Cerebellar nuclear complex (tissue), 1 donor: ENCODE measurements at places on chromosomes 4 and X.

DNA sequence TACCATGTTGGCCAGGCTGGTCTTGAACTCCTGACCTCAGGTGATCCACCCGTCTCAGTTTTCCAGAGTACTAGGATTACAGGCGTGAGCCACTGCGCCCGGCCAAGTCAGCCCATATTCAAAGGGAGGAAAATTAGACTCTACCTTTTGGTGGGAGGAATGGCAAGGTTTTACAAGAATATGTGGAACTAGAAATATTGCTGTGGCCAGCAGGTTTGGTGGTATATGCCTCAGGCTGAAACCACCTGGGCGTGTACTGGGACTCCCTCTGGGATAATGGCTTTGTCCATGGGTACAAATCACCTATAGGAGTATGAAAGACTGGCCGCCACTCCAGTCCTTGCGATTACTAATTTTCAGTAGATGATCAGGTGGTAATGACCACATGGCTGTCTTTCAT is 32.4 kb downstream of the SAT1 start:
- DNase-seq: no peak

GRCh38 chr4:81756042-81756441 is 284.3 kb upstream of the RASGEF1B start:
- no peak for DNase-seq

GRCh38 chr4:133711817-133712216 is 489.8 kb downstream of the PABPC4L start:
- DNase-seq: no peak

DNA sequence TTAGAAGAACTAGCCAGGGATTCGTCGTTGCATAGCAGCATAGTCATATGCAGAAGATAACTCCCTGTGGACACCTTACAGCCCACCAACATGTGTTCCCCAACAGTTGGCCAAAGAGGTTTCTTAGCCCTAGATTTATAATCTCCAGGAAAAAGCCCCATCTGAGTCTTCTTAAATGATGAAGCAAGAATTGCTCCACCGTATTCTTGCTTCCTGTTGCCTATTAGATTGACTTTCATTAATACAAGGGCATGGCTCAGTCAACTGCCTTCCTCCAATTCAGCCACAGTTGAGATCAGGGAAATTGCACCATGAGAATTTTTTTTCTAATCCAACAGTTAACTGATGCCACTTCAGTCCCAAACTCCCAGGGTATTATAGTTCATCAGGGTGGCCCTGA is 5.2 kb upstream of the AFF2 start:
- DNase-seq: no peak

GRCh38 chr4:139316733-139317132 is 14.5 kb upstream of the NDUFC1 start:
- no peak for DNase-seq

GRCh38 chr4:1478766-1479355 is 72.6 kb upstream of the NKX1-1 start:
- no peak for DNase-seq

DNA sequence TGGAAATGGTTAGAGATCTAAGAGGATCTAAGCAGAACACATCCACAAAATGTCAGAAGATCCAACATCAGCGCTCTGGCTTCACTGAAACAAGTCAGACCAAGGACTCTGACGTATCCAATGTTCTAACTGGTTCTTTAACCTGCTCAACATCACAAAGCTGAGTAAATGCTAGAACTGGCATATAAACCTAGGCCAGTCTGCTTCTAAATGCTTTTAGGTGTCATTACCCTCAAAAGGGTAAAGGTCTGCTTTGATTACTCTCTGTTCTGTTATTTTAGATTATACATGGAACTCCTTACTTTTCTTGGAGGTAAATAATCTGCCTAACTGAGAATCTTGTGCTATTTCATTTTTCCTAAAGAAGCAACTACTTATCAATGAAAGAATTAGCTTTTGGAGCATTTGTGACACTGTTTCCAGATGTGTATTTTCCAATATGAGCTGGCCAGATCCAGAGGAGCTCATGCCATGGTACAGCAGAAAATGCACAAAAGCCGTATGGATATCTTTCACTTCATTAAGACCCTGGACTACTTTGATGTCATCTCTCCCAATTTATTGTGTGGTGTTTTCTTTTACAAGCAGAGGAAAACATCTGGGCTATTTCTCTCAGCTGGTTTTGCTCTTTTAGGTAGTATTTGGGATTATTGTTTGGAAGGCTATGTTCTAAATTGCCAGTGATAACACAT is 123.5 kb downstream of the RASGEF1B start:
- no peak for DNase-seq

DNA sequence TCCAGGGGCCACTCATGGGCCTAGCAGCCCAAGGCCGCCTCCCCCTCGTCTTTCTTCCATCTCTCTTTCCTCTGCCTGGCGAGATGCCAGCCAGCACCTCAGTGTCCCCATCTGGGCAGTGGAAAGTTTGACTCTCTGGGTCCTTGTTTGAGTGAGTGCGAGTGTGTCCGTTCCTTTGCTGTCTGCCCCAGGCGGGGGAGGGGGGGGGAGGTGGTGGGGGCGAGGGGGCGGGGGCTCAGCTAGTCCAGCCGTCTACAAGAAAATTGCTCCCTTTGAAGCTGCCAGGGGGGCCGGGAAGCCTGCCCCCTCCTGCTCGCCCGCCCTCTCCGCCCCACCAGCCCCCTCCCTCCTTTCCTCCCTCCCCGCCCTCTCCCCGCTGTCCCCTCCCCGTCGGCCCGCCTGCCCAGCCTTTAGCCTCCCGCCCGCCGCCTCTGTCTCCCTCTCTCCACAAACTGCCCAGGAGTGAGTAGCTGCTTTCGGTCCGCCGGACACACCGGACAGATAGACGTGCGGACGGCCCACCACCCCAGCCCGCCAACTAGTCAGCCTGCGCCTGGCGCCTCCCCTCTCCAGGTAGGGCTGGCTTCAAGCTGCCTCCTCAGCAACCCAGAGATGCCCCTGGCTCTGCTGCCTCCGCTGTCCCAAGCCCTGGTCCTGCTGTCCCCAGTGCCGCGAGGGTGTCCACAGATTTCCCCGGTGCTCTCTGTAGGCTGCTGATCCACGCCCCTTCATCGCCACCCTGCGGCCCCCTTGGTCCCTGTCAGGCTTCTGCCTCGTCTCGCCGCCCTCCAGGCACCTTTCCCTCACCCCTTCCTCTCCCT is at the start of gene BGN:
BGN (plus strand) TSS at position 440 of the 821 bp plus-strand sequence. CDS start 9,652 bp downstream, outside the sequence.
- DNase-seq: no peak

DNA sequence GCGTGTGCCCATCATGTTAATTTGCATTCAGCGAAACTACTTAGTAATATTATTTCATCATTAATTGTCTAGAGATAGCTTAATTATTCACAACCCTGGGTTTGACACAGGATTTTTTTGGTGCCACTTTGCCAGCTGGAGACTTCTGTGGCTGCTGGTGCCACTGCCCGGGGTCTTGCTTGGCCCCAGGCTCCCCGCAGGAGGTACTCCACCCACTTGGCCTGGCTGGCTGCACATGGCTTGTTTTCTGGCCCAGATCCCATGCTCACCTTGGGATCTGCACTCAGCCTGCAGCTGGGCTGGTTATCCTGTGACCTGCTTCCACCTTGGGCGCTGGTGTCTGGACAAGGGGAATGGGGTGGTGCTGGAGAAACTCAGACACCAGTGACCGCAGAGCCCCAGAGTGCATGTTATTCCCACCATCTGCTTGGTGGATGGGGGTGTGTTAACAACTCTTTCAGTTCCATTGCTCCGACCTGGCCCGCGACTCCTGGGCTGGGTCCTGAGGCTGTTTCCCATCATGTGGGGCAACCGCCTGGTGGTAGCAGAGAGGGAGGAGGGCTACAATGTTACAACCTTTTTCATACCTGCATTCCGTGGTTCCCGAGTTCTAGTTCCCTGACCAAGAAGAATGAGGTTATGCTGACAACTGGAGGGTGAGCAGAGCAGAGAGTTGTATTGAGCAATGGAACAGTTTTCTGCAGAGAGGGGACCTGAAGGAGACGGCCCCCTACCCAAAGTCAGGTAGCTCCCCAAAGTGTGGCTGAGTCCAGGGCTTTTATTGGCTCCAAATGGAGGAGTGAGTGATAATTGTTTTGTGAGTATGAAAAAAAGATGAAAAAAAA is 1950.0 kb upstream of the IGFBP7 start:
- no peak for DNase-seq

DNA sequence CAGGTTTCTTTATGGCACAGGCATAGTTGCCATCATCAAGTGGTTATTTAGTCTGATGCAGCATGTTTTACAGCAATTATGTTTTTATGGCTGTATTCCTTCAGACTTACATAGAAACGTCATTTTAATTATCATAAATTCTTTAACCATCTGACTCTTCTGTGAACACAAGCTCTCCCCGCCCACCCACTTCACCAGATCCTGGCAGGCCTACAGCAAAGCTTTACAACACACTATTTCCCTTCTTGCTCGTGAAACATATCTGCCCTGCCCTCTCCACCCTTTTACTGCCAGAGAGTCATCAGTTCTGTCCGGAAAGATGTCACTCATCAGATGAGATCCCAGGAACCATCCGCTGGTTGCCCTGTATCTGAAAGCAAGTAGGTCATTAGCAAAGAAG is 120.5 kb downstream of the HS6ST2 start:
- DNase-seq: no peak

DNA sequence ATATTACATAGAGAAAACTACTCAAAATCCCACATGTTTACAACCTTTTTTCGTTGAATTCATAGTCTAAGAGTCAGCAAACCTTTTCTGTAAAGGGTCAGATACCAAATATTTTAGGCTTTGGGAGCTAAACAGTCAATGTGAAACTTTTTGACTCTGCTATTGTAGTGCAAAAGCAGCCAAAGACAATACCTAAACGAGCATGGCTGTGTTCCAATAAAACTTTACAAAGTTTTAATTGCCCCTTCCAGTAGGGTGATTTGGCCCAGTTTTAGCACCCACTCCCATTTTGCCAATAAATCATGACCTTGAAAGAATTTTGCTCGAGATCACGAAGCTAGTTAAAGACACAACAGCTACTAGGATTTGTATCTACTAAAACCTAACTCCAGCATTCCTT is 147.2 kb downstream of the ANKRD50 start:
- DNase-seq: no peak

DNA sequence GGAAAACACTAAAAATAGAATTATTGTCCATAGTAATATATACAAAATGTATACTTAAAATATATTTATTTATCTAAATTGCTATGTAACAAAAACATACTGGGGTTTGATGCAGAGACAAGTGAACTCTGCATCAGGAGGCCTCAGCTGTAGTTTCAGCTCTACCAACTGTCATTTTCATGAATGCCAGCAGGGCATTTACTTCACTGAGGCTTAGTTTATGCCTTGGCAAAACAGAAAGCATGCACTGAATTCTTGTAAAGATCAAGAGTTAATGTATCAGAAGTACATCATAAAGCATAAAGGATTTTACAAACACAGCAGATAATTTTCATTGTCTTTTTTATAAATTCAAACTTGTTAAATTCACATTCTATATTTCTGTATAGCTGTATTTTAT is 577.0 kb downstream of the C4orf33 start:
- DNase-seq: no peak

DNA sequence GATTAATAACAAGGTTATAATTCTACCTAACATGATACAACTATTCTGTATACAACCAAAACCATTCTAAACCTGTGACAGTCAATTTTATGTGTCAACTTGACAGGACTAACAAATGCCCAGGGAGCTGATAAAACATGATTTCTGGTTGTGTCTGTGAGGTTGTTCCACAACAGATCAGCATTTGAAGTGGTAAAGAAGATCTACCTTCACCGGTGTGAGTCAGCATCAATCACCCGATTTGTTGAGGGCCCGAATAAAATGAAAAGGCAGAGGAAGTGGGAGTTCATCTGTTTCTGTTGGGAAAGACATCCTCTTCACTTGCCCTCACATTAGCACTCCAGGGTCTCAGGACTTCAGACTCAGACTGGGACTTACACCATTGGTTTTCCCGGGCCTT is 187.9 kb downstream of the MAB21L2 start:
- no peak for DNase-seq

DNA sequence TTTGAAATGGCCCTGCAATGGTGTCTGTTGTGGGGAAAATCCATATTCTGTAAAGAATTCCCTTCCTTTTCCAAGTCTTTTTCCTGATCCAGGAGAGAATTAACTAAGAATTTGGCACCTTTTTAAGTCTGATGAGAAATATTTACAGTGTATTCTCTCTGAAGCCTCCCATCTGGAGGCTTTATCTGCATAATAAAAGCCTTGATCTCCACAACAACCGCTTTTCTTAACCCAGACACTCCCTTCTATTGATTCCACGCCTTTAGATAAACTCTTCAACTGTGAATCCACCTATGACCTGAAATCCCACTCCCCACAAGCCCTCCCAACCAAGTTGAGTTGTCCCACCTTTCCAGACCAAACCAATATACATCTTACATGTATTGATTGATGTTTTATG is 43.1 kb upstream of the TMPRSS11E start:
- no peak for DNase-seq

GRCh38 chr4:167930166-167930565 is 162.2 kb upstream of the ANXA10 start:
- DNase-seq: no peak

DNA sequence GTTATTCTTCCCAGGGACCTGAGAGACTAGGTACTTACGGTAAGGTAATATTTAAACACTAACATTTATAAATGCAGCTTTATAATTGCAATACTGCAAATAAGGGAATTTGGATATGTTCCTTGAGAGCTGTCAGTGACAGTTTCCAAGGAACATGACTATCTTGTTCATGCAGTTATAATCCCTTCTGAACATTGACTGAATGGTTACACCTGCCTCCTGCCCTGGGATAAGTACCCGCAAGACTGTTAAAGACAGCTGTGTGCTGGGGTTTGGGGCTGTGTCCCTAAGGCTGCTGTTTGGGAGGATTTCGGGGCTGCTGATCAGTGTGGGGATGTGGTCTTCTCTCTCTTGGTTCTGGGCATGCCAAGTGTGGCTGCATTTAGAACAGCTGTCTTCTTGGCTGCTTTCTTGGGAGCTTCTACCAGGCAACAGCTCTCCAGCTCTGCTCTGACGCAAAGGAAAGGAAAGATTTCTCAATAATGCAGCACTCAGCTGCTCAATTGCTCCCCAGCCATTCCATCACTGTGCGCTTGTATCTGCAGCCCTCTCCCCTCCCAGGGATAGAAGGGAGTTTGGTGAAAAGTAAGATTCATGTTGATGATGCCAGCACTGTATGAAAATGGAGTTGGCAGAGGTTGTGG is 298.8 kb upstream of the TAPT1 start:
- no peak for DNase-seq

- DNase-seq: no peak
Observed at GRCh38 chrX:47502316-47503125, 19.5 kb upstream of the ZNF41 start.

DNA sequence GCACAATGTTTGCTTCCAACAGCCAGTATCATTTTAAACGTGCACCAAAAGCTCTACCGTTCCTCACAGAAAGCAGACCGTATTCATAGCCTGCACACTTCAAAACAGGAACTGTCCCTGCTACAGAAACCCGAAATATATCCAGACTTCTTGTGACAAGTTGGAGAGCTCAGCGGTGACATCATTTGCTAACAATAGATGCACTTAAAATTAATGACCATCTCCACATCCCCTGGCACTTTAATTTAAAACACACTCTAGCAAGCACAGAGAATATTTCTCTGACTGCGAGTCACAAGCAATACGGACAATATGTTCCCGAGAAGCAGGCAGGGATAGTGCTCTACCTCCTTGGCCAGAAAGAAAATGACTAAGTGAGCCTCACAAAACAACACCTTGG is 2.5 kb downstream of the NYX start:
- no peak for DNase-seq
